ENCODE measurements at places on chromosomes 4 and X.

GRCh38 chr4:30718641-30719453, 1.3 kb upstream of the PCDH7 start:
- DNase-seq = no peak

DNA sequence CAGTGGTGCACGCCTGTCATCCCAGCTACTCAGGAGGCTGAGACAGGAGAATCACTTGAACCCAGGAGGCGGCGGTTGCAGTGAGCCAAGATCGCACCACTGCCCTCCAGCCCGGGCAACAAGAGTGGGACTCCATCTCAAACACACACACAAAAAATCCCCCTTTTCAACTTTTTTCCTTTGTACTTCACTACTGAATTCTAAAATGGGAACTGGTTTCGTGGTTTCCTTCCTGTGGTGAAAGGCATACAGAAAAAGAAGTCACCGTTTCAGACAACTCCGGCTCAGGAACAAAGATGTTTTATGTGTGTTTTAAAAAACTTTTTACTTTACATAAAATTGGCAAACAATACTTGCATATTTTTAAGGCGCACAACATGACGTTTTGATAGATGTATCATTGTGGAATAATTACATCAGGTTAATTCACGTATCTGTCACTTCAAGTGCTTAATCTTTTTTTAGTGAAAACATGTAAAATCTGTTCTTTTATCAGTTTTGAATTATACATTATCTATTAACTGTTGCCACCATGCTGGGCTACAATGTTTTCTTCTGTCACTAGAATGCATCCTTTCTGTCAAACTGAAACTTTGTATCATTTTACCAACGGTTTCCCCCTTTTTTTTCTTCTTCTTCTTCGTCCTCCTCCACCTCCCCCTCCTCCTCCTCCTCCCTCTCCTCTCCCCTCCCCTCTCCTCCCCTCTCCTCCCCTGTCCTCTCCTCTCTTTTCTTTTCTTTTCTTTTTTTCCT, 186.0 kb downstream of the CRLF2 start:
- no peak for DNase-seq

DNA sequence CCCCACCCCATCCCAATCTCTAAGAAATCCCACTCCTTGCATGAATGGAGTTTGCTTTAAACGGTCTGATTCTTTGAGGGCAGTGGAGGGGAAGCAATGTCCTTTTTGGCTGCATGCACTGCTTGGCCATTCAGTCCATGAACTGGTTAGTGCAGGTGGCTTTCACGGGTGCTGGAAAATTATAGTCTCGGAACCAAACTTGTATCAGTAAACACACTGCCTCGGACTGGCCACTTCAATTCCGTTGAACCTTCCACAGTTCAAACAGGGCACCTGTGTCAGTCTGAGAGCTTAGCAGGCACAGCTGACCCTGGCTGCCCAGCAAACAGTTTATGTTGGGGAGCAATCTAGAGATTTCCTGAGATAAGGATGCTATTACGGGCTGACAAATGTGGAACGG, 255.6 kb downstream of the DHX15 start:
- DNase-seq = no peak

- no peak for DNase-seq
These were observed 480.1 kb upstream of the GALNT7 start for GRCh38 chr4:172688534-172688933.

DNA sequence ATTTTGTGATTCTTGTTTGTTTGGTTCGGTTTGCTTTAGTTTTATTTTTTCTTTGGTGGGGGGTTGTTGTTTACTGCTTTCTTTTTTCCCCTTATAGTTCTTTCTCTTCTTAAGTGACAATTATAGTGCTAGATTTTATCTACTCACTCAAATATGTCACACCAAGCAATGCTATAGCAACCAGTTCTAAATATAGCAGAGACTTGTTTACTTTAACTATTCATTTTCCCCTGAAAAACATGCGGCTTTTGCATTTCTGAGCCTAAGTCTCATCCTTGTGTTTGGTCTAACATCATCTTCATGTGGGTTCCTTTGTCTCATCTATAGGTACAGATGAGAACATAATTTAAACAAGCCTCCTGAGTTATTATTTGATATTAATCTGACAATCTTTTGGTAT, 676.6 kb downstream of the FAT4 start:
- no peak for DNase-seq

DNA sequence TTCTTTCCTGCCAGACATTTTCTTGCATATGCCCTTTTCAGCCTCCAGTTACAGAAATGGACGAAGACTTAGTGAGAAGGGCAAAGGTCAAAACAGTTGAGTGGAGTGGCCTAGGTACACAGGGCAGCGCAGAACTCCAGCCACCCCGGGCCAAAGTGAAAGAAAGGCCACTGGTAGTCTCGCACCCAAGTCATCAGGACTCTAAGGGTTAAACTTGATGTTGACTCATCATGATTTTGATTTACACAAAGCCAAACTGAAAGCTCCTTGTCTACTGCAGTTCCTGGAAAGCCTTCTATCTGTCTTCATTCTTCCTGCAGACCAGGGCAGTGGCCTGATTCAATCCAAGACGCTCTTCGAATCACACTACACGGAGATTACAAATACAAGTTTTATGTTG, 2.6 kb upstream of the IL13RA1 start:
- DNase-seq = no peak

GRCh38 chr4:183078634-183079033, 20.4 kb upstream of the WWC2 start:
- no peak for DNase-seq

DNA sequence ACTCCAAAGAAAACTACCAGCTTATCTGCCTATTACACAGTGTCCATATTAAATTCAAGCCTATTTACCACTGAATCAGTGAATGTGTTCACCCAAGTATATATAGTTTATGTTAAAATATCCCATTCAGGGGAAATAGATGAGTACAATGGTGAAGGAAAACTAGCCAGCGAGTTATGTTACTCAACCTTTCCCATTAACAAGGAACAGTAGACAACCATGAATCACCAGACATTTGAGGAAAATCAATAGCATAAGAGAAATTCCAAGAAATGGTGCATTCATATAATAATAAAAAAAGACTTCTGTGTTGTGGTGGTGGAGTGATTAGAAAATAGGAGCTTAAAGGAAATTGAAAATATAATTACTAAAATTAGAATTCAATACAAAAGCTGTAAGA, 21.3 kb downstream of the IQCM start:
- DNase-seq = no peak

- no peak for DNase-seq
These were observed 626 bp downstream of the JADE3 start for GRCh38 chrX:46912603-46913491.

DNA sequence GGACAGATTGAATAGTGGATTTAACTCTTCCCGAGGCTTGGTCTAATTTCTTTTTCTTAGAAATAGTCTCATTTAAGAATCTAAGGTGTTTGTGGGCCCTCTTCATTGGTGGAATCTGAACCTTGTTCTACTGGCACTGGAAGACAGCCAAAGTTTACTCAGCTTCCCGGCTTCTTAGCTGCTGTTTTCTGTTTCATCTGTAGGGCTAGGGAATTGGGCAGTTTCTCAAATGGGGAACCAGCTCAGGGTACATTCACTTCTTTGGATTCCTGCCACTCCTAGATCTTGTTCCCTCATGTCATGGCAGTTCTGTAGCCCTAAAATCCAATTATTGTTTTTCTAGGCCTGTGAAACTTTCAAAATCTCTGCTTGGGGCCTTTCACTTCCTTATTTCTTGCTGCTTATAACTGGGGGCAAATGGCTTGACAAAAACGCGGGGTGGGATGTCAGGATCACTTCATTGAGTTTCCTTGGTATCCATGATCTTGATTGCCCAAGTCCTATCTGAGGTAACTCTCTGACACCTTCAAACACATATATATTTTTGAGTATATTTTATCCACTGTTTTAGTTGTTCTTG, 985.0 kb downstream of the C4orf33 start:
- no peak for DNase-seq

DNA sequence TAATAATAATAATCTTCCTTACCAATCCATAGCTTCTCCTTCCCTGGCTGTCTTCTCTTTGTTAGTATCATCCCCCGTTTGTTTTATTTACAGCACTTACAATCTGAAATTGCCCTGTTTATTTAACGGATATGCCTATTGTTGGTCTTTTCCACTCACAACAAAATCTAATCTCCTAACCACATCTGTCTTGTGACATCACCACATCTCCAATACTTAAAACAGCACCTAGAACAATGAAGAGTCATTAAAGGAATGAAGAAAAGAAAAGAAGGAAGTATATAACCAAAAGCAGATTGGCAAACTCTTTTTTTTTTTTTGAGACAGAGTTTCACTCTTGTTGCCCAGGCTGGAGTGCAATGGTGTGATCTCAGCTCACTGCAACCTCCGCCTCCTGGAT, 38.7 kb upstream of the JADE1 start:
- DNase-seq = no peak
